ENCODE measurements at places on chromosomes 3 and 15.

- DNase-seq = no peak
Measured at GRCh38 chr15:88725305-88726210, 77.7 kb upstream of the ACAN start.

GRCh38 chr3:160748787-160749186 is 7.2 kb upstream of the PPM1L start:
- no peak for DNase-seq

GRCh38 chr3:123096731-123097130 is 29.9 kb downstream of the PDIA5 start:
- DNase-seq = peak; percentile 34

GRCh38 chr15:50113187-50113505 is 5.9 kb downstream of the ATP8B4 start:
- no peak for DNase-seq

GRCh38 chr3:197427021-197427420 is 128.6 kb upstream of the DLG1 start:
- DNase-seq = peak; percentile 9

- no peak for DNase-seq
Measured at GRCh38 chr3:138945709-138946662, 951 bp downstream of the FOXL2 start.

DNA sequence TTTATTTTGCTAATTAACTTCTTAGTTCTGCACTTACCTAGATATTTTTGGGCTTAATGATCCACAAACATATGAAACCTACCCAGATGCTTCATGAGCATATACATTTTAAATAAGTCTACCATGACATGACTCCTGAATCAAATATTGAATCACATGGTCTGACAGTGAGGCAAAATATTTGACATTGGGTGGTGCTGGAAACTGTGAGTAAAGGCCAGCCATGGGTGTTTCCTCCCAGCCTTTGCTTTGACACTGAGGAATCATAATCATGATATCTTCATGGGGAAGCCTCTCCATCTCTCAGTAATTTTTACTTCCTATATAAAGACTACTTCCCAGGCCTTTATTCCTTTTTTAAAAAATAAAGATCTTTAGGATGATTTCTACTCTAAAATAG is 22.8 kb upstream of the SSR3 start:
- DNase-seq = peak; percentile 13

Measured in fibroblast of skin of right quadriceps (primary cell).